NCI-H524 treated with DMSO at 0.1 percent for 48 hours (cell line): ENCODE measurements at places on chromosomes 4 and X.

DNA sequence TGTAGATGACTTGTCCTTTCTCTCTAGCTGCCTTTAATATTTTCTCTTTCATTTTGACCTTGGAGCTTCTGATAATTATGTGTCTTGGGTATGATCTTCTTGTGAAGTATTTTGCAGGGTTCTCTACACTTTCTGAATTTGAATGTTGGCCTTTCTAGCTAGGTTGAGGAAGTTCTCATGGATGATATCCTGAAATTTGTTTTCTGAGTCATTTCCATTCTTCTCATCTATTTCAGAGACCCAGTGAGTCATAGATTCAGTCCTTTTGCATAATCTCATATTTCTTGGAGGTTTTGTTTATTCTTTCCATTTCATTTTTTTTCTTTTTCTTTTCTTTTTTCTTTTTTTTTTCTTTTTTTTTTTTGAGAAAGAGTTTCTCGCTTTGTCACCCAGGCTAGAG, 585.7 kb upstream of the PABPC4L start:
- DNase-seq: no peak

GRCh38 chr4:83132065-83132464, 17.5 kb upstream of the PLAC8 start:
- DNase-seq: no peak

DNA sequence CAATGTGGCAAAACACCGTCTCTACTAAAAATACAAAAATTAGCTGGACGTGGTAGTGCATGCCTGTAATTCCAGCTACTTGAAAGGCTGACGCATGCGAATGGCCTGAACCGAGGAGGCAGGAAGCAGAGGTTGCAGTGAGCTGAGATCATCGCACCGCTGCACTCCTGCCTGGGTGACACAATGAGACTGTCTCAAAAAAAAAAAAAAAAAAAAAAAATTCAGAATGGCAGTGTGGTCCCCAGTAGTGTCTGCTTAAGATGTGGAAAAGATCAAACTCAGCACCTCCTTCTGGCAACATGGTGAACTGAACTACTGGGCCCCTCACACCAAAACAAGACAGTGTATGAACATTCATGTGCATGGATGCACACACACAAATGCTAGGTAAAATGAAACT, 32.2 kb downstream of the SMS start:
- no peak for DNase-seq

DNA sequence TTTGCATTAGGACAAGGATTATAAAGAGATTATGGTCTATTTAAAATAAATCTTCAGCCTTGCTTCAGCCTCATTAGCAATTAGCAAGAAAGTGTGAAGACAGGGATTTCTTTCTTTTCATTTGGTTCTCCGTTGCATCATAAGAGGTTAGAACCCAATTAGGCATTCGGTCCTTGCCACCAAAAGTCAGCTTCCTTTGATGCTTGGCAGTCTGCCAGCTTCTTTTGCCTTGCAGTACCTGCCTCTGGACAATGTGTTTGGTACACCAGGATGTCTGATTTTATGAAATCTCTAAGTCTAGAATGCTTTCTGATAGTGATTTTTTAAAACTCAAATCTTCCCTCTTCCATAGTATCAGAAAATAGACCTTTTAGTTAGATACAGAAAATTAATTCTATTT, 12.4 kb downstream of the SMIM20 start:
- DNase-seq: no peak

- DNase-seq: peak; percentile 28
Measured at GRCh38 chr4:1748465-1748995, 27.2 kb downstream of the TACC3 start.

DNA sequence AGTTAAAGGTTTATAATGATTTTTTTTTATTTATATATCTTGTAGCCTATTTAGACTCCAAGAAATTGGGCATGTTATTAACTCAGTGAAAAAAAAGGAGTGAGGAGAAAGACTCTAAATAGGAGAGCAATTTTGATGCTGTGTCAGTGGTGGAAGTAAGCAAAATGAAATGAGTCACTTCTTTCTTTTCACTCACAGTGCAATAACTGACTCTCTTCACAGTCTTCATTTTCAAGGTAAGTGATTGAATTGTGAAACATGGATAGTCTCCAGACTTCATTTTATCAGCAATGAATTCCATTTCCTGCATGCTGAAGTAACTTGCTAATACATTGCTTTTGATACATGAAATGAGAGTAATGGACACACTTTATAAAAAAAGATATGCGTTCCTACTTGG, 2271.5 kb downstream of the PCDH7 start:
- no peak for DNase-seq

DNA sequence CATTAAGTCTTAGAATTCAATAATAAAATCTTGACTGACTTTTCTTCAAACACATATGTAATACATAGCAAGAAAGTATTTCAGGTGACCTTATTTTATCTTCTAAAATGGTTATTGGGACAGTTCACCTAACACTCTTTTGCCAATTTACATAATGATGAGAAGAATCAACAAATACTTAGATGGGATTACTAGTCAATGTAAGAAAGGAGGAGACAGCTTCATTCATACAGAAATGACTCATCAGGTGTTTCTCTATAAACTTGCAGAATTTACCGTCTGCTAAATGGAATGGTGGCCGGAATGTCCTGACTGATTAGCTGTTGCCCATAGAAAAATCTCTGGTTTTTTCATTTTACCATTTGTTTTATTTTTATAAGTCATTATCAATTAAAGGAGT, 115.0 kb upstream of the ETNPPL start:
- DNase-seq: no peak
